Activated T-cell treated with anti-CD3 and anti-CD28 coated beads for 4 hours (primary cell): ENCODE measurements at places on chromosomes 5 and 9.

DNA sequence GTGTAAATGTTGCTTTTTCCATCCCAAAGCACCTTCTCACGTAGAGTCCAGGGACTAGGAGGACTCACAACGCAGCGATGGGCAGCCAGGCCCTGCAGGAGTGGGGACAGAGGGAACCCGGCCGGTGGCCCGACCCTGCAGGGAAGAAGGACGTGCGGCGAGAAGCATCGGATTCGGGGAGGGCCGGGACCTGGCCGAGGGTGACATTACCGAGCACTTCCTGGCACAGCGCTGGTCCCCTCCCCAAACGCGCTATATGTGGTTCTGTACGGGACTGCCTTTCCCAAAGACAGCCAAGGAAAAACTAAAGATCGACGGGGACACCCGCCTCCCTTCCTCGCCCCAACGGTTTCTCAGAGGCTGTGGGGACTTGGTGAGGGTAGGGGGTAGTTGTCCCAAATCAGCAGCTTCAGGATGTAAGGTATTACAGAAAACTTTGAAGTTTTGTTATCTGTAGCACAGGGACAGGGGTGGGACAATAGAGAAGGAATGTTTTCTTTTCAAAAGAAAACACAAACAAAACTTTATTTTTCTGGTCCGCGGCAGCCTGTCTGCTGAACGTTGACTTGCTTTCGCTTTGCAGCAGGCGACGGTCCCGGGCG is 887 bp upstream of the MAP3K1 start:
- DNase-seq: peak; percentile 19

GRCh38 chr5:109409844-109410388 is at the start of gene PJA2:
Gene PJA2 (minus strand): TSS chr5:109409974. CDS start chr5:109383433, 26,541 bp downstream.
- peak; percentile 91 for DNase-seq

DNA sequence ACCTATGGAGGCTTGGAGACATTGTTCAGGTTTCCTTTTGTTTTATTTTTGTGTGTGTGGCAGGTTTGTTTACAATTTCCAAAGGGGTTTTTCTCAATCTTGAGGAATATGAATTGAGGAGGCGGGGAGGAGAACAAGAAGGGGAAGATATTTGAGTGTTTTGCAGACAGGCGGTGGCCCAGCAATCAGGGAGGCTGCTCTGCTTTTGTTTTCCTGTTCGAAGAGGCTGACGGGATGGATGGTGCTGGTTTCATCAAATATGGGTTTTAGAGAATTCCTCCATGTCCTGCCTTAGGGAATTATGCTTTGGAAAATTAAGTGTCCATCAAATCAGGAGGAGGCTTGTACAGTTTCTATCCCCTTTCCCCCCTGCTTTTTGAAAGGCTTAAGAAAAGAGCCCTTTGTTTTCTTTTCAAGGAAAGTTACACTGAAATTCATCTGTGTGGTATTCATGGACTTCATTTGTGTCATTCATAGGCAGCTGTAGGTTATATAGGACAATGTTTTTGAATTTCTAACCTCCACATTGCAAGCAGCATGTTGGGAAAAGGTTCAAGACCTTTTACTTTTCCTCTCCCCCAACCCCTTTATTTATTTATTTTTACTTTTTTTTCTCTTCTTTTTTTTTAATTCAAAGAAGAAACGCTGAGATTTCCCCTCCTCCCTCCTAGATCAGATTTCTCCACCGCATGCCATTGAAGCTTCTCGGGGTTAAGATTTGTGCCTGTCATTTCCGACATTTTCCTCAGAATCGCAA is 107.4 kb downstream of the ZNF462 start:
- DNase-seq: no peak

- no peak for DNase-seq
These were observed 10.2 kb downstream of the ABL1 start for GRCh38 chr9:130845254-130845653.

- no peak for DNase-seq
These were observed 22.5 kb downstream of the RANBP3L start for GRCh38 chr5:36279054-36279698.

DNA sequence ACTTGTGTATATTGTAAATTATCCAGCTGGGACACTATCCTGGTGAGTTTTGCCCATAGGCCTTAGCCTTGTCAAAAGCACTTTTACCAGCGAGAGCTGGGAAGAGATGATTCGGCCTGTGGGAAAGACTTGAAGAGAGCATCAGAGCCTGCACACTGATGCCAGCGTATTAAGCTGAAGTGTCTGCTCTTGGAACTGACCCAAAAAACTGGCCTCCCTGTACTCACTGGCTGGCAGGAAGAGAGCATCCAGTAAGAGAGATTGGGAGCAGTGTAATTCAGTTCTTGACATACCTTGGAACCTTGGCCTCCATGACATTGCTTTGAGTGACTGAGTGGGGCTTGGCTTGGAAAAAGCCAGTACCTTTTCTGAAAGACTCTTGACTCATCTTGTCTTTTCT is 73.7 kb downstream of the ZNF462 start:
- no peak for DNase-seq

DNA sequence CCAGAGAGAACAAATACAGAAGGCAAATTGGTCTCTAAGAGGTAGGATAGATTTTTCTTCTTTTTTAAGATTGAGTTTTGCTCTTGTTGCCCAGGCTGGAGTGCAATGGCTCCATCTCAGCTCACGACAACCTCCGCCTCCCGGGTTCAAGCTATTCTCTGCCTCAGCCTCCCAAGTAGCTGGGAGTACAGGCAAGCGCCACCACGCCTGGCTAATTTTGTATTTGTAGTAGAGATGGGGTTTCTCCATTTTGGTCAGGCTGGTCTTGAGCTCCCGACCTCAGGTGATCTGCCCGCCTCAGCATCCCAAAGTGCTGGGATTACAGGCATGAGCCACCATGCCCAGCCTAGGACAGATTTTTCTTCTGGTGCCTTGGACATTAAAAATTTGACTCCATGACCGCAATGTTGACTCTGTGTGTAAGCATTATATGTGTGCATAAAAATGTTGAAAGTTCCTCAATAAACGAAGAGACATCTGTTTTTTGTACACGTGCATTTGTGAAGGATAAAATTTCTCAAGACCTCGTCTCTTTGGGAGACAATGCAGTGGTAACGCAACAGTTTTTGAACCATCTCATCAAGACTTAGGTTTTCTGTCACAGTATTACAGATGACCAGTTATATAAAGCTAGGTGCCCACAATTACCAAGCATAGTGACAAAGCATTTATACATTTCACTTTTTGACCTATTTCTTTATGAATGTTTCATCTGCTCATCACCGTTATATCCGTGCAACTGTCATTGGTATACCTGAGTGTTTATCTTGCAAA is 17.4 kb downstream of the VCP start:
- DNase-seq: no peak

DNA sequence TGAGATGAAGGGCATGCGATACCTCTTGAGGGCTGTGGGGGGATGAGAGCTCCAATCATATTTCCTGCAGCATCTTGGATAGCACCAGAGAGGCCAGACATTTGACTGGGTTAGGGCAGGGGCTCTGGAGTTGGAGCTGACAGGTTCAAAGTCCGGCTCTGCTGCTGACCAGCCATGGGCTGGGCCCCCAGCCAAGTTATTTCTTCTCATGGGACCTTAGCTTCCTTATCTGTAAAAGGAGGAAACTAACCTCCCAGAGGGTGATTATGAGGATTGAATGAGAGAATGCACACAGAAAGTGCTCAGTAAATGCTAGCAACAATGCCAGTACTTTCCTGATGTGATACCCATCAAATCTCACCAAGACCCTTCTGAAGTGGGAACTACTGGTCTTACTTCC is 65.2 kb upstream of the SLC25A51 start:
- DNase-seq: no peak

- DNase-seq: no peak
These were observed 35.1 kb downstream of the BASP1 start for GRCh38 chr5:17252543-17252942.

- no peak for DNase-seq
These were observed 22.6 kb downstream of the PLAC8L1 start for GRCh38 chr5:146082798-146083197.

DNA sequence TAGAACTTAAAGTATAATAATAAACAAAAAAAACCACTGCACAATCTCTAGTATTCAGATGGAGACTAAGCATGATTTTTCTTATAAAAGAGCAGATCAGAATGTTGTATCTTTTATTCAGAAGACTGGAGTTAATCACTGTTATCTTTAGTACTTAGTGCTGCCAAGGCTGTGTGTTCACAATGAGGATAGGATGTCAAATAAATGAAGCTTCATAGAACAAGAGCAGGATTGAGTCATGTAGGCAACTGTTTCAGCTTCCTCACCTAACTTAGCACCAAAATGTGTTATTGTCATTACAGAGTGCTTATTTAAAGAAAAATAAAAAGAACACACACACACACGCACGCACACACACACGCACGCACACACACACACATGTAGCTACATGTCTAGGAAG is 58.1 kb upstream of the CDKN2B start:
- no peak for DNase-seq

DNA sequence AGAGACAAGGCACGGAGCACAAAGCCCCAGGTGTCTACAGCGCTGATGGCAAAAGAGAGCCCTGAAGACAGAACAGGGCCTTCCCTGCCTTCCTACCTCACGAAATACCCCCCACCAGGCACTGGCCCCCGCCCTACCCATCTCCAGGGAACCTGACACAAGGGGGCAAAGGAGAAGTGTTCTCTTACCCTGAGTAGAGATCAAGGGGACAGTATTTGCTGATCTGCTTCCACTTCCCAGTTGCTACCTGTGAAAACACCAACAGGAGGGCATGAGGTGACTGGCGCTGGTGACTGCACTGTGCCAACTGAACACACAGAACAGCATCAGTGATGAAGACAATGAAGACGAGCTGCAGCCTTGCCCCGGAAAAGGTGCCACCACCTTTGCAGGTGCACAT is 27.4 kb downstream of the IPPK start:
- DNase-seq: no peak

DNA sequence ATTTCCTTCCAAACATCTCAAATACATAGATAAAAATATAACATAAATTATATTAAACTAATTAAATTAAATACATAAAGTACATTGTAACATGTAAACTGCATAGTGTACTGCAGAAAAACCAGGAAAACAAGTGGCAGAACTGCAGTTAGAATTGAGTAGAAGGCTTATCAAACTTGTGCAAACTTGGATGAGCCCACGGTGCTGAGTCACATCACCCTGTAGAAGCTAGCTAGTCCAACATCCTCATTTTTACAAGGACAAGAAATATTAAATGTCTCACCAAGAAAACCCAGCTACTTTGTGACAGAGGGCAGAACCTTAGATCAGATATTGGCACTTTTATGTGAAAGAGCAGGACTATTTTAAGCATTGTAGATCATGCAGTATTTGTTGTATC is 807.9 kb upstream of the NUDT12 start:
- no peak for DNase-seq

DNA sequence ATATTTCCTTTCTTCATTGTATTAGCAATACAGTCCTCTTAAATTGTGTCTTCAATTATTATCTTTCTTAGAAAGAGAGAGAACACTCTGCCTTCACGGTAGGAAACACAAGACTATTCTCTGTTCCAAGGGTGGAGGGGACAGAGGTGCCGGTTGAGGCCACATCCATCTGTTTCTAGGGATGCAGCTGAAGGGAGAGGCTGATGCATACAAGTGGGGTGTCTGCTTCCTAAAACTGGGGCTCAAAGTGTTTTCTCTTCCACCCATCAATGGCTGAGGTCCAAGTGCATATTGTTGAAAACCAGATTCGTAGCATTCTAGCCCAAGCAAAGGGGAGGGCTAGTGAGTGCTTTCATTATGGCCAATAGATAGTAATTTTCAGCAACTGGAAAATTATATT is 9.5 kb downstream of the IRX2 start:
- no peak for DNase-seq

DNA sequence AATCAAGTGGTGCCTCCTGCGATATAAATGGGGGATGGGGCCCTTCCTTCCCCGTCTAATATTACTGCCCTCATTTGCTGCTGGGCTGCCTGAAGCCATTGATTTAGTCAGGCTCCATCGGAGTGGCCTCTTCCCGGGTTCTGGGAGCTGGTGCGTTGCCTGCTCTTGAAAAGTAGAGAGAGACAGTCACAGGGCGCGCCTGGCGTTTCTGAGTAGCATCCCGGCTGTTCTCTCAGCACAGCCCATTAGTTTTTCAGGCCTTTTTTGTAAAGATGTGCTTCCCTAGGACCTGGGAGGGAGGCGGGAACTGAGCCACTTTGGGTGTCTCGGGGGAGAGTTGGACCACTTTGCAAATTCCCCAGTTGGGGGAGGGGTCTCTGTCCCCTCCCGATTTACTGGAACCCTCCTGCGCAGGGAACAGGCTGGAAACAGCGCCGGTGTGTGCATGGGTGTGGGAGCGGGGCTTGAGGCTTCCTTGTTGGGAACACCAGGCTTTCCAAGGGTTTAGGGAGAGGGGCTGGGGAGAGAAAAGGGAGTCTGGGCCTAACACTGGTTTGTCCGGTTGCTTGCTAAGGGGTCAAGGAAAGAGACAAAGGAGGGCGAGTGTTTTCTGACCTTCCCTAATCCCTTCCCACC is 4.7 kb downstream of the PRDM6 start:
- DNase-seq: no peak

- DNase-seq: no peak
These were observed 2.9 kb upstream of the ICE1 start for GRCh38 chr5:5419291-5420210.

DNA sequence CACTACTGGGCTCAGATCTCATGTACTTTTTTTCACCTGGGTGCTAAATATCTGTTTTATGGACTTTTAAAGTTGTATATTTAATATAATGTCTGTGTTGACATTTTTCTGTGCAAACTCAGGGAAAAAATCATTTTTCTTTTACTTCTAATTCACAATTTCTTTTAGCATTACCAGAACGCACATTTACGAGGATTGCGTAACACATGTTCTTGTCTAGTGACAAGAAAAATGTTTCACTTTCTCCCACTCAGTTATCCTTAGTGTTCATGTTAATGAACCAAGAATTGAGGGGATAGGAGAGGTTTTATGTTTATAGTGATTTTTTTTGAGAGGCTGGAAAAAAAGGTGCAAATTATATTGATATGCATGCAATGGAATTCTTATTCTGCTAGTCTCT is 86.3 kb upstream of the PJA2 start:
- DNase-seq: no peak

DNA sequence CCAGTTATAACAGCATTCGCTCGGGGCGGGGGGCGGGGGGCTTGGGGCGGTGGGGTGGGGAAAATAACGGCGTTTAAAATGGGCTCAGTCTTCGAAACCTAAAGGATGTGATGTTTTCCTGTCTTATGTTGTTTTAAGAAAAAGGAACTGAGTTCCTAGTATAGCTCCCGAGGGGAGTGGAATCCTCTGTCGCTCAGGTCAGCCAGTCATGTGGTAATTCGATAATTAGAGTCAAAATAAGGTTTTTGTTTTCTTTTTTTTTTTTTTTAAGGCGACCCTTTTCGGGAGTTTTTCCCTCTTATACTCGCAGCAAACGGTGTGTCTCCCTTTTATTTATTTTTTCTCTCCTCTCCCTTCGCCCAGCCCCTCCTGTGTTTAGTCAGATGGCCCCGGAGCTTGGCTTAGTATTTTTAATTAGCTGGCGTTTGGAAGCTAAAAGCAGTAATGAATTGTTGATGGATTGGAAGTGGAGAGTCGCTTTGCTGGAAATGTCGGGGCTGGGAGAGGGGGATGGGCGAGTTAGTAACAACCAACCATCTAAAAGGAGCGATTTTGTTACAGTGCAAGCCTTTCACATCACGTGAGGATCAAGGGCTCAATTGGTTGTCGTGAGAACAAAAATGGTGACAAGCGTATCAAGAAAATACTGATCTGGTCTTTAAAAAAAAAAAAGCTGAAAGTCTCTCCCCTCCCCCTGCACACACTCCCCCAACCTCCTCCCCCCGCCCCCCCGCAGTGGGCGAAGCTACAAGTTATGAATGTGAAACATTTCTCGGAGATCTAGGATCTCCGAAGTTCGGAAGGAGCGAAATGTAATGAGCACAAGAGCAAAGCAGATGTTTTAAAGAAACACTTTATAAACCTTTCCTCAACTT is 714 bp upstream of the ZNF608 start:
- DNase-seq: no peak
